NCI-H524 treated with DMSO at 0.1 percent for 48 hours (cell line): ENCODE measurements at places on chromosomes 1 and 21.

GRCh38 chr1:245825128-245825901, 670.5 kb downstream of the KIF26B start:
- no peak for DNase-seq

GRCh38 chr1:162056043-162056442, 13.4 kb upstream of the NOS1AP start:
- DNase-seq = peak; percentile 24

DNA sequence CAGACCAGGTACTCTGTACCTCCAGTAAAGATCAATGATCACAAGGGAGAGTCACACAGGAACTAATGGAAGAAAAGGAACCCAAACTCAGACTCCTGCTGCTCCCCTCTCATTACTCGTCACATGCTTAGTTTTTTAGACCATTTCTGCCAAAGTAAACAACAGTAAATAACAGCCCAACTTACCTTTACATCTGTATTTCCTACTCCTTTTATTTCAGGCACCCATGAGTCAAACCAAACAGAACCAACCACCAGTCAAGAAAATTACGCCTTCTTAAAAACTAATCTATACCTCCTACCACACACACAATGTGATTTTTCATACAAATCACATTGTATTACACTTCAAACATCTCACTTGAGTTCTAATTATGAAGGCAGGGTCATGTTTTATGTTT, 61.4 kb upstream of the HTR1D start:
- no peak for DNase-seq

GRCh38 chr1:183098317-183098716, 75.1 kb downstream of the LAMC1 start:
- no peak for DNase-seq

GRCh38 chr1:24999426-24999825, 69.3 kb upstream of the RUNX3 start:
- DNase-seq = no peak

GRCh38 chr1:220828950-220829586, 42.4 kb downstream of the MTARC1 start:
- no peak for DNase-seq

GRCh38 chr1:228077565-228078330, 4.8 kb upstream of the ARF1 start:
- DNase-seq = no peak

- DNase-seq = no peak
Measured at GRCh38 chr1:176785791-176786190, 322.8 kb downstream of the PAPPA2 start.

- DNase-seq = no peak
Measured at GRCh38 chr1:157438146-157438545, 114.2 kb downstream of the FCRL5 start.

DNA sequence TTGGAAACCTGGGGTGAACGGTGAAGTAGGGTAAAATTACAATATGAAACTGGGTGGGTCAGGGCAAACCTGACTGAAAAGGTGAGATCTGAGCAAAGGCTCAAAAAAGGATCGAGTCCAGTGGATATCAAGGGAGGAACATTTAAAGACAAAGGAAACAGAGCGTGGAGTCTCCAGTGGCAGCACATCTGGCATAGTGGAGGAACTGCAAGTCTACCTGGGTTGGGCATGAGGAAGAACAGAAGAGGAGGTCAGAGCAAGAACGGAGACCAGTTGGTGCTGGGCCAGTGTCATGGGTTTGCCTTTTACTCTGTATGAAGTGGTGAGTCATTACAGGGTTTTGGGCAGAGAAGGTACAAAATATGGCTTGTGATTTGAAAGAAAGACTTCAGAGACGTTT, 163.7 kb downstream of the NTPCR start:
- DNase-seq = no peak

DNA sequence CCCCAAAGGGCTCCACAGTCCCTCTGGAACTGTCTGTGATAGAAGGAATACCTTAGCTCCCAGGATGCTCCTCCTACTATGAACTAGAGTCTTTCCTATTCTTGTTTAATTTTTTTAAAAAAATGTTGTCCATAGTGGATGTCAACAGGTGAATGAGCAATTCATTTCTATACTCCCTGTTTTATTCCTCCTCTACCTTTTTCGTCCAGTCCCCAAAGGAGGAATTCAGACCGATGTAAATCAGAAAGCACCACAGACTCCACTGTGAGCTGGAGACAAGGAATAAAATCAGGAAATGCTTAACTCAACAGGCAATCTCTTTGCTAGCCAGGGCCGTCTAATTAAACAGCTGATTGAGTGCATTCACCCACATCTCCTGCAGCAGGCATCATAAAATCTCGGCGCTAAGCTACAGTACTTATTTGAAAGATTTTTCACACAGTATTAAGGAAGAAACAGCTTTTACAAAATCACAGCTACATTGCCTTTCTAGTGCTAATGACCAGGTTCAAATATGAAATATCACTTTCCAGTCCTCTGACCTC, 381.6 kb downstream of the SIPA1L2 start:
- no peak for DNase-seq

DNA sequence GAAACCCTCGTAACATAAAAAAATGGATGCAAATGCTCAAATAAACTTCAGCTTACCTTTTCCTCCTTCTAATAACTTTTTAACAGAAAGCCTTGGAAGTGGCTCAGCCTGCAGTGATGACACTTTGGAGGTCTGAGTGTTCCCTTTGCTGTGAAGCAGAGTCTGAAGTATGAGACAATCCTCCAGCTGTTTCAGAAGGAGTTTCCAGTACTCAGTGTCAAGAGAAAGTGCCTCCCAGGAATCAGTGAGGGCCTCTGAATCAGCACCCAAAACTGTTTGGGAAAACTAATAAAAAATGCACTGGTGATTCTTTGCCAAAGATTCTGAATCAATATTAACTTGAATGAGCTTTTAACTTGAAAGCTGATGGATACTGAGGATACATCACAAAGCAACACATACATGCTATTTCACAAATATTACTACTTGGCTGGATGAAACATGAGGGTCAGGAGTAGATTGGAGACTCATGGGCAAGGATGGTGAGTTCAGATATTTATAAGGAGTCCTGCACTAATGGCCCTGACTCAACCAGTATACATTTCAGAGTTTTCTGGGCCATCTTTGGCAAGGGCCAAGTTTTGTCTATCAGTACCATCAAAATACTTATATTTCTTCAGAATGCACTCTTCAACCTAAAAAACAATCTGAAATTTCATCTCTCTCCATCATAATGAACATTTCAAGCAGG, 77.0 kb downstream of the IARS2 start:
- no peak for DNase-seq

DNA sequence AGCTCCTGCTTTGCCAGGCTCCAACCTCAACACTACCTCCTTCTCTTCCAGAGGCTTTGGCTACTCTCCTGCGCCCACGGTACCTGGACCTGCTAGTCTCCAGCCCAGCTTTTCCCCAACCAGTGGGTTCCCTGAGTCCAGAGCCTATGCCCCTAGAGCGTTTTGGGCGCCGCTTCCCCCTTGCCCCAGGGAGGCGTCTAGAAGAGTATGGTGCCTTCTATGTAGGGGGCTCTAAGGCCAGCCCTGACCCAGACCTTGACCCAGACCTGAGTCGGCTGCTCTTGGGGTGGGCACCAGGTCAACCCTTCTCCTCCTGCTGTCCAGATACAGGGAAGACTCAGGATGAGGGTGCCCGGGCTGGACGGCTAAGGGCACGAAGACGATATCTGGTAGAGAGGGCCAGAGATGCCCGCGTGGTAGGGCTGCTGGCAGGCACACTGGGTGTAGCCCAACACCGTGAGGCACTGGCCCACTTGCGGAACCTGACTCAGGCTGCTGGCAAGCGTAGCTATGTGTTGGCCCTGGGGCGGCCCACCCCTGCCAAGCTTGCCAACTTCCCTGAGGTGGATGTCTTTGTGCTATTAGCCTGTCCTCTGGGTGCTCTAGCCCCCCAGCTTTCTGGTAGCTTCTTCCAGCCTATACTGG, 1.6 kb downstream of the DPH2 start:
- DNase-seq = no peak

DNA sequence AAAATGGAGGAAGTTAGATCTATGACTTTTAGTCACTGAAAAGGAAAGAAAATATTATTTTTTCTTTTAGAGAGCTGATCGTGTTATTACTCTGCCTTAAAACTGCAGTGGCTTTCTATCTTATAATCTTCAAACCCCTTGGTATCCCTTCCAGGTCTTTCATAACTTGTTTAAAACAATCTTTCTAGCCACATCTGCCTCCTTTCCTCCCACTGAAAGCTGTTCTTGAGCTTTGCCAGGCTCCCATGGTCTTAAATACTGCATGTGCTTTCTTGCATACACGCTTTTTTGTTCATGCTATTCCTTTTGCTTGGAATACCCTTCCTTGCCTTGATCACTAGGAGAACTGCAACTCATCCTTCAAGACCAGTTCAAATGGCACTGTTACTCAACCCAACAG, 65.9 kb upstream of the GADD45A start:
- no peak for DNase-seq

GRCh38 chr1:152228831-152229230, 4.8 kb upstream of the HRNR start:
- no peak for DNase-seq

DNA sequence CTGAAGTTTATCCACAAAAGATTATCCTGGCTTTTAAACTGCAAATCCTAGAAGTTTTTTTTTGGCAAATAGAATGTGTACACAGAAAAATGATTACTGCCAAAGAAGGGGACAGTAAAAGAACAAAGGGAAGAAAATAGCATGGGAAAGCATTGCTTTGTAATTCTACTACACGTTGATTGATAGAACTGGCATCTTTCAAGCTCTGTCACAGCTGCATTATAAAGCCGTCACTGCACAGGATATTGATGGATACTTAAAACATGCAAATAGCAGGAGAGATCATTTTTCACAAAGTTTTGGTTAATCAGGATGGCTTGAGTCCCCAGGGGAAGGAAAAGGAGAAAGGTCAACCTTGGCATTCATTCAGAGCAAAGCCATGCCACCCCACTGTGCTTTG, 183.7 kb upstream of the RRP15 start:
- DNase-seq = no peak

- no peak for DNase-seq
Measured at GRCh38 chr1:71043065-71043464, 4.6 kb downstream of the PTGER3 start.

- DNase-seq = no peak
Measured at GRCh38 chr1:32742199-32742947, 39.8 kb upstream of the SYNC start.

GRCh38 chr1:63827411-63828321, 53.8 kb downstream of the ROR1 start:
- DNase-seq = no peak

DNA sequence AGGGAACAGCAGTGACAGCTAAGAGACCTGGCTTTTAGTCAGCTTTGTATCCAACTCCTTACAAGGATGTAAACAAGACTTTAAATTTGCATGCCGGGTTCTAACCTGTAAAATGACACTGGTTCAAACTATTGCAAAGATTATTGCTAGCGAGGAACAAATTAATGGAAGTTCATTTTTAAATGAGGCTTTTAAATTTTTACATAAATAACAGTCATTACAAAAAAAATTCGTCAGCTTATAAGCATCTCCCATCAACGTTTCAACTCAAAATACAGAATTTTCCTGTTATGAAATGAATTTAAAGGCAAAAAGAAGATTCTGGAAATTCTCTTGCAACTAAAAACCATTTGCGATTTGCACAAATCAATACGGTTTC, 668 bp downstream of the KIF14 start:
- DNase-seq = no peak

GRCh38 chr1:42733415-42734200, 6.4 kb downstream of the CLDN19 start:
- no peak for DNase-seq

DNA sequence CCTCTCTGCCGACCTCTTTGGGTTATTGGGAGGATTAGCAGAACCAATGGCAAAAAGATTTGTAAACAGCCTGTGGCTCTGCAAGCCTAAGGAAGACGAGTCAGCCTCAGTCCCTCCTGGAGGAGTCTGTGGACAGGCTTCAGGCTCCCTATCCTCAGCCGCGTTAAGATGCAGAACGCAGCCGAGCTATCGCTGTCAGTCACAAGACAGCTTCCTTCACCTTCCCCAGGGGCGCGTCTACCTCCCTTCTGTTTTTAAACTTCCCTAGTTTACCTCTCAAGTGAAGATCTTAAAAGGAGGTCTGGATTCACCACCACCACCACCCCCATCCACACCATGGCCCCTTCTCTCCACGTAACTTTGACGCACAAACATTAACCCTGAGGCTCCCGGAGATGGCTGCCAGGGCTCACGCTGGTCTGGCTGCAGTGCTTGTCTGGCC, 738 bp downstream of the CAMK1G start:
- DNase-seq = no peak

DNA sequence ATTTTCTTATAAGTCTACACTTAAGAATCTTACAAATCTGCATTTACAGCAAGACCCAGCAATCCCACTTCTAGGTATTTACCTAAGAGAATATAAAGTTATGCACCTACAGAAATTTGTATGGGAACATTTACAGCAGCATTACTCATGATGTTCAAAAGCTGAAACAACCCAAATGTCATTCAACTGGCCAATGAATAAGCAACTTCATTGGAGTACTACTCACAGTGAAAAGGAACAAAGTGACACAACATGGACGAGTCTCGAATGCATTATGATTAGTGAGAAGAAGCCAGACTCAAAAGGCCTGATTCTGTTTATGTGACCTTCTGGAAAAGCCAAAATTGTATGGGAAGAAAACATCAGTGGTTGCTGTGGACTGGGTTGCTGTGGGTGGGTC, 116.9 kb downstream of the CAMTA1 start:
- no peak for DNase-seq

- no peak for DNase-seq
Measured at GRCh38 chr1:182213163-182213562, 151.7 kb upstream of the ZNF648 start.

DNA sequence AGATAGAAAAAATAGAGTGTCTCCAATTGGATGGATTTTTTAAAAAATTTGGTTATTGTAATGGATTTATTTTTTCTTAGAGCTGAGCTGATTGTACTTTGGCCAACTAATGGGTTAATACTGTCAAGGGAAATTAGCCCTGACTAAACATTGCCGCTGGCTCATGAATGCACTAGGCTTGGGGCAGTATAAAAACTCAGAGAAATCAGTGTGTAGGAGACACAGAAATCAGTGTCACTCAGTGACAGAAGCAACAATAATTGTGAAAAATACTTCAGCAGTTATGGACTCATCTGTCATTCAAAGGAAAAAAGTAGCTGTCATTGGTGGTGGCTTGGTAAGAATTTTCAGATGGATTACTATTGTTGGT, at the start of gene KMO:
Gene KMO, plus strand, starts transcription at position 217 of the 370 bp plus-strand sequence. Its CDS starts 67 bp downstream, at position 284.
- DNase-seq = no peak
